ENCODE measurements at places on chromosomes 12 and 14.

DNA sequence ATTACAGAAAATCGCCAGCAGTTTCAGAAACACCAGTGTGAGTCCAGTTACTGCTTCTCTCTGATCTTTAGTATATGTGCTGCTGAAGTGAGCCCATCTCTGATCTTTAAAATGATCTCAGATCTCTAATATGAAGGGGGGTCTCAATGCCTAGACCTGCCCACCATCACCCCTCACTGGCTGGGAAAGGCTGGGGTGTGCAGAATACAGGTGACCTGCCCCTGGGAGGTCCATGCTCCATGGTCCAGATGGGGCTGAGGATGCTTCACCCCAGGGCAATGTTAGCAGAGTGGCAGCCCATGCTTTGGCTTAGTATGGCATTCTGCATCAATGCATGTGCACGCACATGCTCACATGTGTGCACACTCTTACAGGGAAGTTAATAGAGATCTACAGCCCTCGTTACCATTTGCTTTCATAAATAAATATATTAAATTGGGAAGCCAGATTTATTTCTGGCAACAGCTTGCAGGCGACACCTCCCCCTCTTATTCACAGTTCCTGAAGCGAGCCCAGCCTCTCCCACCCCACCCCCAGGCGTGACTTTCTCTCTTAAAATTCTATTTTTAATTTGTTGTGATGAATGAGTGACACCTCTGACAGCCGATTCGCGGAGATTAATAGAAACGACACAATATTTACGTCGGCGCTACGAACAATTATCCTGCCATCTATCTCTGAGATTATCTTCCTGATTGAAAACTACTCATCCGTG, 104.7 kb upstream of the ESRRB start:
- DNase-seq = no peak

- DNase-seq = no peak
These were observed 29.0 kb downstream of the NFKBIA start for GRCh38 chr14:35375558-35376025.

GRCh38 chr12:33587784-33588712, 148.4 kb upstream of the SYT10 start:
- no peak for DNase-seq

DNA sequence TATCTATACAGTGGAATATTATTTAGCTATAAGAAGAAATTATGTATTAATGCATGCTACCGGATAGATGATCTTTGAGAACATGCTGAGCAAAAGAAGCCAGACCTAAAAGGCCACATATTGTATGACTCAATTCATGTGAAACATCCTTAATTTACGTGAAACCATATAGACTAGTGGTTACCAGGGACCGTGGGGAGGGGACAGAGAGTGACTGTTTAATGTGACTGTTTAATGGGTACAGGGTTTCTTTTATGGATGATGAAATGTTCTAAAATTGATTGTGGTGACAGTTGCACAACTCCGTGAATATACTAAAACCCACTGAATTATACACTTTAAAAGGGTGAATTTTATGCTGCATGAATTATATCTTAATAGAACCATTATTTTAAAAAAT, 8.5 kb upstream of the BCL7A start:
- no peak for DNase-seq

GRCh38 chr14:28719130-28719529, 47.5 kb upstream of the FOXG1 start:
- DNase-seq = no peak
